ENCODE measurements at places on chromosomes 7 and 10.

DNA sequence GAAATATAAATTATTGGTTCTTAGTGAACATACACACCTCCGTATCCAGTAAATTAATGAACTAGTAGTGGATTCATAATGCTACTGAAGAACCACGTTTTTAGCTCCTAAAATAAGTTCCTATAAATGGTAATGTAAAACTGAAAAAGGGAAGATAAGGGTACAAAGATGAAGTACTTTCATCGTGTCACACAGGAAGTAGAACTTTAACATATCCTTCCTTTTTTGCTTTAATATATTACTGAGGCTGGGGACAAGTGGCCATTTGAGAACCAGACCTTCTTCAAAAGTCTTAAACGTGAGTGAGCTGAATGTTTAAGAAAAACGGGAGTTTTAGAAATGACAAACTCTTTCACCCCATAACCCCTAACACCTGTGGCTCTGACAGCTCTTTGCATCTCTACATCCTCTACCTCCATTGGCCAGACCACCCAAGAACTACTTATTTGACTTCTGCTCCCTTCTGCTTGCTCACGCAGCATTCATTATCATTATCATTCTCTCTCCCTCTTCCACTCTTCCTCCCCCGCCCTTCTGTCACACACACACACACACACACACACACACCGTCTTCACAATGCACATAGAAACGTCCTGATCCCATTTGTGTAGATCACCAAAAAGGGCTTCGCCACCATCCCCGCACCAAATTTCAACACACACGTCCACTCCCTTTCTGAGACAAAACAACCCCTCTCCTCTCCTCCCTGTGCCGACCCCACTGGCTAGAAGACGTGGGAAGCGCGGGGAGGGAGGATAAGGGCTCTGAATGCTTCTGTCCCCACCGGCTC, 677 bp downstream of the SKAP2 start:
- DNase-seq = peak; percentile 27

DNA sequence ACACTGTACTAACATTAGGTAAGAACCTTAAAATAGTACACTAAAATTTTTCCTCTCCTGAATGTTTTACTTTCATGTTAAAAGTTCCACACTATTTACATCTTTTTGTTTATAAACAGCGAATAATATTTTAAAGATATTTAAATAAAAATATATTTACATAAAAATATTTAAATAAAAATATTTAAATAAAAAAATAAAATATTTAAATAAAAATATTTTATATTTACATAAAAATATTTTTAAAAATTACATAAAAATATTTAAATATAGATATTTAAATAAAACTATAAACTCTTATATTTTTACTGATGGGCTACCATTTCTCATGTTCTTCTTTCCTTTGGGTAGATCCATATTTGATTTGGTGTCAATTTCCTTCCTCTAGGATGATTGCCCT, 619.0 kb downstream of the ANKRD7 start:
- DNase-seq = no peak

- peak; percentile 50 for DNase-seq
Measured at GRCh38 chr7:37916673-37917660, at the start of gene SFRP4. Gene SFRP4 (minus strand): TSS chr7:37916817. CDS start chr7:37916537, 280 bp downstream.

GRCh38 chr10:44089671-44090070, 295.2 kb downstream of the CXCL12 start:
- no peak for DNase-seq

DNA sequence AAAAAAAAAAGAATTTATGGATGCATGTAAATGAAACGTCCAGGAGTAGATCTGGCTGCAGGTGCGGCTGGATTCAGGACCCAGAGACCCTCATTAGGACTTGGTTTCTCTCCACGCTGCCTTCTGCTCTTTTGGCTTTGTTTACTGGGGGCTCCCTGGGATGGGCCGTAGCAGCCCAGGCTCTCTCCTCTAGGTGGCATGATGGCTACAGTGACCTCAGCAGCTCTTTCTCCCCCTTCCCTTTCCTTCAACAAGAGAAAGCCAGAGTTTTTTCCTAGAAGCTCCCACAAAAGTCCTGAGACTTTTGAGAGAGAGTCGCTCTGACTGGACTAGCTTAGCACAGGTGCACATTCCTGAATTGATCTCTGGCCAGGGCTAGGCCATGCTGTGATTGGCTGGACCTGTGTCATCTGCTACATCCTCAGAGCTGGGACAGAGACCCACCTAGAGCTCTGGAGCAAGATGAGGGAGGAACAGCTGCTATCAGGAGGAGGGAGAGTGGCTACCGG, 67.8 kb upstream of the PDCD4 start:
- no peak for DNase-seq

DNA sequence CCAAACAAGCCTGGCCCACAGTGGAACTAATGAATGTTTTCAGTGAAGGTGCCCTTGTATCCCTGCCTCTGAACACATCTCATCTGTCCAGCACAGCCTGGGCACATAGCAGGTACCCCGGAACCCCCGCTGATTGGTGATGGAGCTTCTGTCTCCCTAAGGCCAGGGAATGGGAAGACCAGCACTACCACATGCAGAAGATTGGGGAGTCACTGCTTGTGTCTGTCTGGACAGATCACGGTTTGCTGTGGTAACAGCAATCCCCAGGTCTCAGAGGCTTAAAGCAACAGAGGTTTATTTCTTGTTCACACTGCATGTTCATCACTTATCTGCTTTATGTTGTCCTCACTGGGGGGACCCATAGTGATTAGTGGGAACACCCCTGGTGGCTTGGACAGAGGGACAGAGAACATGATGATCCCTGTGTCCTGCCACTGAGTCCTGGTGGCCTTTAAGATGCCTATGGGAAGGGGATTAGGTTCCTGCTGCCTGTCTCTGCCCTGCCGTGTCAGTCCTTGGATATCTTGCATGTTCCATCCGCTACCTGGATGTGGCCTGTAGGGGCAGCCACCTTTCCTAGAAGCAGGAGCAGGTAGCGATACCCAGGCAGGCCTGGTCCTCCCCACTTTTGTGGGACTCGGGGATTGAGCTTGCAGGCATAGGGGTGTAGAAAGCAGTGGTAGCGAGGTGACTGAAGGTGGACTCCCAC, 3.6 kb downstream of the TSPAN14 start:
- no peak for DNase-seq

DNA sequence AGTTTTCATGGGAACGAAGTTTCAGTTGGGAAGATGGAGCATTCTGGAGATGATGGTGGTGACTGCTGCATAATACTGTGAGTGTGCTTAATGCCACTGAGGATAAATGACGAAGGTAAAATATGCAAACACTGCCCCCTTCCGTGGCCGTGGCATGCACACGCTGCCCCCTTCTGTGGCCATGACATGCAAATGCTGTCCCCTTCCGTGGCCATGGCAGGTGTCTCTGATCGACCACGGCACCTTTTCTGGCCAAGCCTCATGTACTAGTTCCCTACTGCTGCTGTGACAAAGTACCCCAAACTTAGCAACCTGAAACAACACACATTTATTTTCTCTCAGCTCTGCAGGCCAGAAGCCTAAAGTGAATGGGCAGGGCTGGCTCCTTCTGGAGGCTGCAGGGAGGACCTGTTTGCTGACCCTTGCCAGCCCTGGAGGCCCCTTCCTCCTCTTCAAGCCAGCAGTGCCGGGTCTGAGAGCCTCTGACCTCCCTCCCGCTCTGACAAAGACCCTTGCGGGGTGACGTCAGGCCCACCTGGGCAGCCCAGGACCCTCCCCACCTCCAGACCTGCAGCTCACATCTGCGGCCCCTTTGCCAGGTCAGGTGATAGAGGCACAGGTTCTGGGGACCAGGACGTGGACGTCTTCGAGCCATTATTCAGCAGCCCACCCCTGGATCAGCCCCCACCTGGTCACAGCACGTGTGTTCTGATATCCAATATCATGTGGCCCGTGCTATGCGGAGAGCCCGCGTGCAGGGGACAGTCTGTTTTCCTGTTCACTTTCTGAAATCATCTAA, 82.0 kb downstream of the MICALL2 start:
- DNase-seq = peak; percentile 23

DNA sequence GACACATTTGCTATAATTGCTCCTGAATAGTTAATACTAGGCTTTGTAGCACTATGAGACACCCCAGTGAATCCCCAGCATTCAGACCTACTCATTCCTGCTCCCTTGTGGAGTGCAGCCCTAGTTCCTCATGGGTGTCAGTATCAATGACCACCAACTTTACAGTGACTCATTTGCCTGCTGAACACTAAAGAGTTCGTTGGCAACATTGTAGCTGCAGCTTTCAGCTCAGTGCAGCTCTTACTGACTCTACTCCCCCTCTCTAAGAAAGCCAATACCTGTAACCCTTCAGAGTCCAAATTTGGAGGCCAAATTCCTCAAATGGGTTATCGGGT, 127.1 kb upstream of the MTPN start:
- no peak for DNase-seq

DNA sequence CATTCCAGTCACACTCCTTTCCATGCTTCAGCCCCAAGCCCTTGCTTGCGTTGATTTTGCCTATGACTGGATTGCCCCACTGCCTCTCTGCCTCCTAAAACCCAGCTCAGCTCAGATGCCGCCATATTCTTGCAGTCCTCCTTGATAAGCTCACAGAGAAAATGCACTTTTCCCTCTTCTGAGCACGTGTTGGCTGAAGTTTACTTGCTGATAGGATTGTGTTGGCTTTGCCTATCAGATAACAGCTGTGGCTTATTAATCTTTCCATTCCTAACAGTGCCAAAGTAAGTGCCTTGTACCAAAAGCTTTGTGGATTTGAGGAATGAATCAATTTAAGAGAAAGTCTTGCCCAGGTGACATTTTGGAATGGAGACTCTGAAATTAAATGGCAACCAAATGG, 249.2 kb downstream of the PHTF2 start:
- DNase-seq = no peak

DNA sequence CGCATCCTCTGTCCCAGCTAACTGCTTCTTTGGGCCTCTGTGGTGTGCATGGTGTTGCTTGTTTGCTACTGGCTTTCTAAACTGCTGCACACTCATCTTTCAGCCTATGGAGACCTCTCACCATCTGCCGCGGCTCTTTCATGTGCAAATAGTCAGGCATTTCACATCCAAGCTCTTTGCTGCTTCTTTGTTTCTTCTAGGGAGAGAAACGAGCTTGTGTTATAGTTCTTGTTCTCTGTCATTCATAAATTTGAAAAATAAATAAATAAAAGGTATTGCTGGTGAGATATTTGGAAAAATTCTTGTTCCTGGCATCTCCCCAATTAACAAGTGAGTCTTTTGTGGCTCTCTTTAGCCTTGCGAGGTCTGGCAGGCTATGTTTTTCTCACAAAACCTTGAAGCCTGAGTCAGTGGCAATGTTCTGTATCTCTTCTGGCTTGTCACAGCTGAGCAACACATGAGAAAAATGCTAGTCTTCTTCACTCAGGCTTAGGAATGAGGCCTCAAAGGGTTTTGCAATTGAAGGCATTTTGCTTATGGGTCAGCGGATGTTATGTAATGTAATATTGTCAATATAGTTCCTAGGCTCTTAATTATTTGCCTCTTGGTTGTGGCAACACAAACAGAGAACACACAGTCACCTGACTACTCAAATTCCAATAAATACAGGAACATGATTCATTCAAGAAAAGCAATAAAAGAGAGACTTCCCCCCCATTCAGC, 274.0 kb downstream of the FRMD4A start:
- no peak for DNase-seq

DNA sequence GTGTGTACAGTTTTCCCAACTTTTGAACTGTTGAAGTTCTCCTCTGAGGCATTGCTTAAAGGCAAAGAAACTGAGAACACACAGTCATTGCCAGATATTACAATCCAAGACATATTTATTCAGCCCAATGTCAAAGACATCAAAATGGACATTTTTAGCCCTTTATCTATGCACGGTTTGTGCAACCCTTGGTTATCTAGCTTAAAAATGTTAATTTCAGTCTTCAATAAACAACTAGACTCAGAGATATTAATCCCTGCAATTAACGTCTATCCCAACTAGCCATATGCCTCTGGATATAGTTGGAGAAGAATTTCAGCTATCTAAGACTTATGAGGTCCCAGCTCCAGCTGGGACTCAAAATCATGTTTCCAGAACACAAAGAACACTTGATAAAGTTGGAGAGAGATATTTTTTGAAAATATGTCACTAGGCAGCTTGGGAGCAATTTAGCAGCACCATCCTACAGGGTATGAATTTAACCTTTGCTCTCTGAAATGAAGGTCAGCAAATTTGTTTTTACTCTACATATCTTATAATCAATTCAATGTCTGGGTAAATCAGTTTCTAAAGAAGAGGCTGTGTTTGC, 357.0 kb downstream of the RNLS start:
- DNase-seq = peak; percentile 42

DNA sequence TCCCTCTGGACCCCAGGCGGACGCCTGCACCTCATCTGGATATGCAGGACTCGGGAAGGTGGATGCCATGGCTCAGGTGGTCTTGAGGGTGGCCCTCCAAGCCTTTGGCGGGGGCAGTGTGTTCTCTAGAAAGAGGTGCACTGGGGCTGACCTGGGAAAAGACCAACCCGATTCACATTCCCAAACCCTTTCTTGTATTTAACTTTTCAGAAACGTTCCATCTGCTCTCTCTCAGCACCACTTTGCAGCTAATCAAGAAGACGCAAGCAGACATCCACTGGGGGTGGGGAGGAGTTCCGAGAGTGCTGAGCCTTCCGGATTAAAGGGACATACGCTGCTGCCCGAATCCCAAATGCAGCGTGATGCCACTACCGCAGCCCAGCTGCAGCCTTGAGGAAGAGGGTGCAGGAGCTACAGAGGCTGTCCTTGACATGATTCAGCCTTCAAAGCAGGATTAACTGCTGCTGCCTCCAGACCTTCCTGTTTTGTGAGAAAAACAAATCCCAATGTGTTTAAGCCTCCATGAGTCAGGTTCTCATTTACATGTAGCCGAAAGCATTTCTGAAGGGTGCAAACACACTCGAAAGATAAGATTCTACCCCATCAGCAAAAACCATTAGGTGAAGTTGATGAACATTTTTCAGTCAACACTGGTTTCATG, 39.9 kb downstream of the RBM17 start:
- DNase-seq = peak; percentile 74

DNA sequence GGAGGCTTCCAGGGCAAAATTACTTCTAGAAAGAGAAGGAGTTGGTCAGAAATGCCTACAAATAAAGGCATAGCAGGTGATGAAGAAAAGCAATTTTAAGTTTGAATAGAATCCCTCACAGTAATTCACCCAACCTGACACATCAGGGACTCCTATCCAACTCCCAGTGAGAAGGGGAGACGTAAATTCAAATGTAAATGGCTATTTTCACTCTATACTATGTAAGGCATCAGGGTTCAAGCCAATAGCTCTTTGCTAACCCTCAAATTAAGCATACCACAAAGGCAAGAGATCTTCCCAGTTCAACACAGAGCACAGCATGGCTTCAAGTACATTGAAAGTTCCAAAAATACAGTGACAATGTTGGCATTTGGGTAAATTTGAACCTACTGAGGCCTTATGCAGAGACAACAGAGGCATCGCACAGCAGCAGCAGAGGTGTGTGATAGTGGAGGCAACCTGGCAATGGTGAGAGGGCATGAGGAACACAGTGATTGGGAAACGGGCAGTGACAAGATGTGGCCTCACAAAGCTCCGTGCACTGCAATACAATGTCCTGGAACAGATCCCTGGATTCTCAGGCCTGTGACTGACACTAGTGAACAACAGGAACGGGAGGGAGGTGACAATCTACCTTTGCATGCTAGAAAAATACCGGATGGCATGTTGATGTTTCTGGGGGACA, 95.7 kb downstream of the VSTM2A start:
- no peak for DNase-seq
